ENCODE measurements at places on chromosomes 4 and X.

DNA sequence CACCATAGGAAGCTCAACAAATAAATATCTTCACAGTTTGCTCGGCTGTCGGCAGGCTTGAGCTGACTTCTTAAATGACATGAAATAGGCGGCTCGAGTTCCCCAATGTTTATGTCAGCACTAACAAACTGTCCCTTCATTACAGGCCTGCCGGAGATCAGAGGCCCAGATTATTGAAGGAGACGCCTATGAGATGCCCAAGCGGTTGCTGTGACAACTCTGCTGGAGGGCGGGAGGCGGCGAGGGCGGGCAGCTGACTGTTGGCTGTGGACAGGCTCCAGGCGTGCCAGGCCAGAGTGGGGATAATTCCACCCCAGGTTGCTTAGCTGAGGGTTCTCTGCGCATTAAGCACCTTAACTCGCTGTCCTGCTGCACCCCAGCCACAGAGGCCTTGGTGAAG is 39.2 kb upstream of the MSX1 start:
- no peak for DNase-seq

DNA sequence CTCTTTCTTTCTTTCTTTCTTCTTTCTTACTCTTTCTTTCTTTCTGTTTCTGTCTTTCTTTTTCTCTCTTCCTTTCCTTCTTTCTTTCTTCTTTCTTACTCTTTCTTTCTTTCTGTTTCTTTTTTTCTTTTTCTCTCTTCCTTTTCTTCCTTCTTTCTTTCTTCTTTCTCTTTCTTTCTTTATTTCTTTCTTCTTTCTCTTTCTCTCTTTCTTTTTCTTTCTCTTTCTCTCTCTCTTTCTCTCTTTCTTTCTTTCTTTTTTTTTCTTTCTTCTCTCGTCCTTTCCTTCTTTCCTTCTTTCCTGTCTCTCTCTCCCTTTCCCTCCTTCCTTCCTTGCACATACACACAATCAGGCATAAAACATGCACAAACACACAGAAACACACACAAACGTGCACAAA is 79.3 kb upstream of the SHOX start:
- no peak for DNase-seq

GRCh38 chr4:123956204-123956603 is 559.6 kb downstream of the SPRY1 start:
- no peak for DNase-seq

DNA sequence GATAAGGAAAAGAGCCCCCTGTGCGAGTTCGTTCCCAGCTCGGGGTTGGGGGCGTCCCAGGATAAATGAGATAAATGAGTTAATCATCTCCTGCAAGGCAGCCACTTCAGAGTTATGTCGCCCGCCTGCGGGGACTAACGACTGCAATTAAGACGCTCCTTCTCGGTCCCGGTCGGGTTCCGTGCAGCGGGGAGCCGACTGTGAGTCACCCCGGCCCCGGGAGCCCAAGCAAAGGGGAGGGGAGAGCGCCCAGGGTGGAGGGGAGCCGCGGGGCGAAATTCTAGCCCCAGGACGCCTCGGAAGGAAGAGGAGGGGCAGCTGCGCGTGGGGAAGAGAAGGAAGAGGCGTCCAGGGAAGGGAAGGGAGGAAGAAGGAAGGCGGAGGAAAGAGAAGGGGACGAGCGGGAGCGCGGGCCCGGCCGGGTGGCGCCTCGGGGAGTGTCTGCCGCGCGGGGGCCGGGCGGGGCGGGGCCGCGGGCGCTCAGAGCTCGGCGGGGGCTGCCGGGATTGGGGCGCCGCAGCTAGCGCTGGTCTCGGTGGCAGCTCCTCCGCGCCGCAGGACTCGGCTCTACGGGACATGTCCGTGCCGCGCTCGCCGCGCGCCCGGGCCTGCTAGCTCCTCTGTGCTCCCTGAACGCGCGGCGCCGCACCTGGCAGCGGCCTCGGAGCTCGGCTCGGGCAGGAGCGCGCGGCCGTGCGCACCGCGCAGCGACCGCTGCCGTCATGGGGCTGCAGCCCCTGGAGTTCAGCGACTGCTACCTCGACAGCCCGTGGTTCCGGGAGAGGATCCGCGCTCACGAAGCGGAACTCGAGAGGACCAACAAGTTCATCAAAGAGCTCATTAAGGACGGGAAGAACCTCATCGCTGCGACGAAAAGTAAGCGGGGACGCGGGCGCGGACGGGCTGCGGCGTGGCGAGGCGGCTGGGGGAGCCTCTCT is at the start of gene ARHGAP10:
TSS of gene ARHGAP10 (plus strand) at position 509 of the 938 bp plus-strand sequence. CDS start at position 723, 214 bp downstream.
- peak; percentile 41 for DNase-seq

DNA sequence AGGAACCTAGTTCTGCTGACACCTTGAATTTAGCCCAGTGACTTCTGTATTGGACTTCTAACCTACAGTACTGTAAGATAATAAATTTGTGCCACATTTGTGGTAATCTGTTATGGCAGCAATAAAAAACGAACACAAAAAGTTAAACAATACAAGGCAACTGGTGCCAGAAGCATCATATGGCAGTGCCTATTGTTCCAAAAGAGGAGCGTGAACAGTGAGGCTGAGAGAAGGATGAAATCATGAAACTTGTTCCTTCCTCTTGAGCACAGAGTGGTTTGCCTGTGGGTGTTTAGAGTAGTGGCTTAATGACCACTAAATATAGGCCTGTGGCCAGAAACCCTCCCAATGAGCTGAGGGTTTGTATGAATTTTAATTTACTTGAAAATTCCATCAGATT is 69.7 kb upstream of the PGRMC2 start:
- DNase-seq: no peak

DNA sequence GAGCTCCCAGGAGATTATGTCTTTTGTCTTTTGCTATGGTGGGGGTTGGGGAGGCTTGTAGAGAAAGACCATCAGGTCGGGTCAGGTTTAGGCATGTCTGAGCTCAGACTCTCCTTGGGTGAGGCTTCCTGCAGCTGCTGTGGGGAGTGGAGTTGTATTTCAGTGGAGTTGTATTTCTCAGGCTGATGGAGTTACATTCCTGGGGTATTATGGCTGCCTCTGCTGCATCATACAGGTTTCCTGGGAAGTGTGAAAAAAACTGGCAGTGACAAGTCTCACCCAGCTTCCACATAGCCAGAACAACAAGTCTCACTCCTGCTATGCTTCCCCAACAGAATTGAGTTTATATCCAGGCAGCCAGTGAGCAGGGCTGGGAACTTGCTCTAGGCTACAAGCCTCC is 119.3 kb downstream of the VSIG4 start:
- DNase-seq: no peak

GRCh38 chrX:109089359-109089758 is 353.0 kb upstream of the IRS4 start:
- no peak for DNase-seq

- DNase-seq: no peak
Measured at GRCh38 chrX:120361764-120362305, at the start of gene ATP1B4. TSS of gene ATP1B4 (plus strand) at chrX:120362089. CDS start at chrX:120362169, 80 bp downstream.

DNA sequence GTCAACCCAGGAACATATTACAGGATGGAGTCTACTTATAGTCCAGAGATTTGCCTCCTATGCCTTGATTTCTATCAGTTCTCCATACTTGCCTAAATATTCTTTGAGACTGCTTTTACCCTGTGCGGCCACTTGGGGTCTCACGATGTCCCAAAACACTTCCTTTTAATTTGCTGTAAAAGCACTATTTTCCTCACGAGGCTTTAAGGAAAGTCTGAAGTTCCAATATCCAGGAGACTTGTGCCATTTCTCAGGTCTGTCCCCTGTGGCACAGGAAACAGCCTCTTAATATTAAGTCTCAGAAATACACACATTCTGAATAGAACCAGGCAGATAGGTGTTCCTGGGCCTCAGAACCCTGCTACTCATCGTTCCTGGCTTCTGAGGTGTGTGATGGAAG is 142.9 kb downstream of the TMEM164 start:
- DNase-seq: no peak

DNA sequence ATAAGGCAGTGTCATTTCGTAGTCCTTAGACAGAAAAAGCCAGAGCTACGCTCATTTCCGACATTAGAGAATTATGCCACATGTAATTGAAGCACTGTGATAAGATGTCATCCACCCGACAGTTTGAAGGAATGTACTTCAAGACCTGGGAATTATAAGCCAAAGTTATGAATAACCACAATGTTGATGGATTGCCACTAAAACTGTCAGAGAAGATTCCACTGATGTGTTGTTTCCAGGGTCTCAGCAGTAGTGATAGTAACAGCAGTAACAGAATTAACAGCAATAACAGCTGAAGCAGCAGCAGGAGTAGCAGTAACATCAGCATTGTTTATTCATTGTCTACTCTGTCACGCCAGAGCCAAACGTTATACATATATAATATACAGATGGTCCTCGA is 24.7 kb downstream of the RAB33A start:
- DNase-seq: no peak

GRCh38 chr4:183182873-183183725 is 84.0 kb downstream of the WWC2 start:
- no peak for DNase-seq

- DNase-seq: no peak
Measured at GRCh38 chrX:53195401-53195800, 29.6 kb downstream of the KDM5C start.

GRCh38 chr4:83890816-83891215 is 354.9 kb downstream of the GPAT3 start:
- no peak for DNase-seq

DNA sequence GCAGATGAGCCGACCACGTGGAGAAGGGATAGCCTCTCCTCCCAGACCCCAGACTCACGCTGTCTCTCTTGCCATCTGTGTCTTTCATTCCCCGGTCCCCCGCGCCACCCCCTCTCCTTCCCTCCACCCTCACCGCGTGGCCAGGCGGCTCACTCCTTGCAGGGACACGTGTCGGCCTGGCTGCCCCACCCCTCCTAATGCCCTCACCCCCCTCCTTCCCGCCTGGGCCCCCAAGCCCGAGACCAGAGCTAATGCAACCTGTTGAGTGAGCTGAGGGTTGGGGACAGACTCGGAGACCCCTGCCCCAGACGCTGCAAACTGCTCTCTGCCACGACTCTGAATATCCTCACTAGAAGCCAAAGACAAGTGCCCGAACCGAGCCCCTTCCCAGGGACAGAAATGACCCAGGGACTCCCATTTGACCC is 1.8 kb downstream of the SLC38A5 start:
- no peak for DNase-seq

GRCh38 chr4:89334311-89334710 is 26.7 kb upstream of the GPRIN3 start:
- DNase-seq: no peak

GRCh38 chrX:18855919-18856644 is 127.8 kb downstream of the PHKA2 start:
- DNase-seq: no peak

DNA sequence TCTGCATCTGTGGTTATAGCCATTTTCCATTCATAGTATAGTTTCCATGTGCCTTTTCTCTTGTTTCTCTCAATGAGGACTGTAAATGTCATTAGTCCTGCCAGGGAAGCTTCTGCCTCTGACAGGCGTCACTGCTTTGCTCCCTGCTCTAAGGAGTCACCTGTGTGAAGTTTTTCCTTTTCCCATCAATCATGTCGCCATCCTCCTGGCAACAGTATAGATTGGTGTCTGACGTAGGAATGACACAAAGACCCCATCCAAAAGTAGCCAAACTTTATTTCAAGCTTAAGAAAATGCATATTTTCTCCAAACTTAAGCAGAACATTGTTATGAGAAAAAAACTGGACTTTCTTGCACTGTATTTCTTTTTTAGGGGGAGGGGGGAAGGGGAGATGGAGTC is 23.1 kb upstream of the MECP2 start:
- no peak for DNase-seq

- DNase-seq: no peak
Measured at GRCh38 chr4:41512136-41512535, 25.8 kb upstream of the LIMCH1 start.

GRCh38 chr4:37905533-37906169 is 14.8 kb downstream of the TBC1D1 start:
- no peak for DNase-seq

GRCh38 chr4:30769093-30769492 is 48.9 kb downstream of the PCDH7 start:
- no peak for DNase-seq

GRCh38 chr4:34108391-34108790 is 2135.9 kb downstream of the ARAP2 start:
- no peak for DNase-seq

DNA sequence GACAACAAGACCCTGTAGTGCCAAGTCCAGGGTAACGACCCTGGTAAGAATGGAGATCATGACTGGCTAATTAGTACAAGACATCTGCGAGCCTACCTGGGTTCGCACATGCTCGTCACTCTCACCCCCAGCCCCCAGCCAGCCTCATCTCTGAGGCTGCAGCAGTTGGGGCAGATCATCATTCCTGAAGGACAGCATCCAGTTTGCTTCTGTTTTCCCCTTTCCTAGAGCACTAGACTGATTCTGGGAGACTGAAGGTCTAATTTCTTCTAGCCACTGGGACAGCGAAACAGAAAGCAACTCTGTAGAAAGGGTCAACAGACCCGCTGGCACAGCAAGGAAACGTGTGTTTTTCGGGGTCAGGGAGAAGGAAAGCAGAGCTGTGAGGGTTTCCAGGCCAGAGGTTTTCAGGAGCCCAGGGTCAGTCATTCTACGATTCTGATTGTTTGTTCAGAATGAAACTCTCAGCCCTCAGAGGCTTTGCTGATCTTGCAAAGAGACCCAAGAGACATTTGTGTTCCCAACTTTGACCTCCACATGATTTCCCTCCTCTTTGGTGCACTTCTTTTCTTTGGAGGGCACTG is 343.1 kb upstream of the NOCT start:
- no peak for DNase-seq

DNA sequence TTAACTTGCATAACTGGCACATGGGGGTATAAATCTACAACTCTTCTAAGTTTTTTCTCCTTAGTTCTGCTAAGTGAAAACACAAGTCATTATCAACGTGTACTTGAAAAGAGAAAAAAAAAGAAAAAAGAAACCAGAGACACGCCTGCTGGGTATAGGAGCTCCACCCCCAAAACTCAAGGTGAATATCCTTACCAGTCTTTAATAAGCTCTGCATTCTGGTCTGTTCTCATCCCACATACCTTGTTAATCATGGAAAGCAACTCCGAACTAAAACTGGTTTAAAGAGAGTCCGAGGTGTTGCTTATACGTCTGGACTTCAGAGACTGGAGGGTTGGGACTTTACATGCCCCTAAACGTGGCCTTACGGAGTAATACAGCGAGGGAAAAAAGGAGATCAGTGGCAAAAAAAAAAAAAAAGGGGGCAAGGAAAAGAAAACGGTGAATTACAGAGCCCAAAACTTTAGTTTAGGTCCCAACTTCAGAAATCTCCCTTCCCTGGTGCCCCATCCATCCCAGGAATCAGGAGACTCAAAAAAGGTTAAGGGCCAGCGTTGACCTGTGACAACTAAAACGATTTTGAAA is 1.0 kb downstream of the PGRMC2 start:
- no peak for DNase-seq

- DNase-seq: no peak
Measured at GRCh38 chr4:167787231-167787630, 305.1 kb upstream of the ANXA10 start.

All from stimulated activated CD8-positive, alpha-beta memory T cell treated with anti-CD3 and anti-CD28 coated beads, Interleukin-15, amount 100 ng/mL, for 24 hours (primary cell).